ENCODE measurements at places on chromosomes 2 and 18.

DNA sequence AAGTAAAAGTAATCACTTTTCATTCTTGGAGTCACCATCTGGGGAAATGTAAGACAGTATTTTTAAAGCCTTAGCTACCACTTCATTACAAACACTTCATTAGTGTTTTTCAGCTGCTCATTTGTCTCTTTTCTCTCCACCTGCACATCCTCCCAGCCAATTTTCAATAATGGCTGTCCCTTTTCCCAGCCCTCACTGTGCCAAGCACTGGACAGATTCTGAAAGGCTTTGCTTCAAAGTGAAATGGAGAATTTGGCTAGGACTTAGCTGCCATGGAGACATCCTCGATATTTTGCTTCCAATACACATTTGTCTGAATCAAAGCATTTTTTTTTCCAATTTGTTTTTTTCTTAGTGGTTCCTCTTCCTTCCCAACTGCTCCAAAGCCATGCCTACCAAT is 272.4 kb upstream of the NRXN1 start:
- DNase-seq: no peak

- DNase-seq: no peak
Measured at GRCh38 chr2:9294764-9295163, 88.2 kb downstream of the ASAP2 start.

DNA sequence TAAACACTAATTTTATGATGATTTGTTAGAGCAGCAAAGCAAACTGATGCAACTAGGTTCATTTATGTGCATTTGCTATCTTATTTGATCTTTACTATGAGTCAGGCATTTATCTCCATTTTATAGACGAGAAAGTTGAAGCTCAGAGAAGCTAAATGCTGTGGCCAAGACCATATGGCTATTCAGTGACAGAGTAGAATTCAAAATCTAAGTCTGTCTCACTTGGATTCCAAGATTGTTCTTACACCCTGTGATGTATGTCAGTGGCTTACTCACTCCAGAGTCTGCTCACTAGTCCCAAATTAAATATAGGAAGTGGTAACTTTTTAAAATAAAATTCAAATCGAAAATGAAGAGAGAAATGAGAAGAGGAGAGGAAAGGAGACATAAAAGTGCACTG is 114.0 kb upstream of the DDX18 start:
- no peak for DNase-seq

DNA sequence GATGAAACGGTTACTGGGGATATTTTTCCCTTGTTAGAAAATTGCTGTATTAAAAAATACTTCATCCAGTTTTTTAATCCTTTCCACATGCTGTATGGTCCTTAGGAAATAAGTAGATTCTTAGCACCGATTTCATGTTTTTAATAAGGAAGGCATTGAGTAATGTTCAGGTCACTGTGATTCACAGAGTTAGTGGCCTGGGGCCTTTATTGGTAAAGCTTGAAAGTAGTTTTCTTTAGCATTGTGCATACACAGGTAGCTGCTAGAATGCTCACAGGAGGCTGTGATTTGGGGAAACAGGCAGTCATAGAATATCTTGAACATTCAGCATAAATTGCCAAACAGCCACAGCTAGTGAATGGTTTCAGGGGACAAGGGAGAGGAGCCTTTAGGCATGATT is 79.8 kb downstream of the XRCC5 start:
- DNase-seq: no peak

- DNase-seq: no peak
Measured at GRCh38 chr2:228242591-228242990, 61.1 kb upstream of the SPHKAP start.
